Astrocyte of the spinal cord (primary cell): ENCODE measurements at places on chromosomes 7 and 10.

- no peak for DNase-seq
Measured at GRCh38 chr7:33882040-33882837, 23.1 kb upstream of the BMPER start.

DNA sequence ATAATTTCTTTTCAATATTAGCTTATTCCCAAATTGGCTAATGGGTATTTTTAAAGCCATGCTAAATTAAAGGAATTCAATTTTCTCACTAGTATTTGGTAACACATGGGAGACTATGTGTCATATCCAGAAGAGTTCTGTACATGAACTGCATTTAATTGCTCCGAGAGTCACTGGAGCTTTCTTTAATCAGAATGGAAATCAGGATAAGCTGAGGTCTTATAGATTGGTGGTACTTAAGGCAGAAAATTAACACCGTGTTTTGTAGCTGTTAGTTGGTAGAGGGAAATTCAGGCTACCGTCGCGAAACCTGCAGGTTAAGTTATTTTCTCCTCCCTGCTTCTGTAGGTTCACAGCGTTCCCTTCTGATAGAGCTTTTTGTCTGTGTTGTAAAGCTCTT, at the start of gene WEE2:
Gene WEE2, plus strand, starts transcription at position 3 of the 400 bp plus-strand sequence. CDS start 406 bp downstream, outside the sequence.
- DNase-seq: no peak

DNA sequence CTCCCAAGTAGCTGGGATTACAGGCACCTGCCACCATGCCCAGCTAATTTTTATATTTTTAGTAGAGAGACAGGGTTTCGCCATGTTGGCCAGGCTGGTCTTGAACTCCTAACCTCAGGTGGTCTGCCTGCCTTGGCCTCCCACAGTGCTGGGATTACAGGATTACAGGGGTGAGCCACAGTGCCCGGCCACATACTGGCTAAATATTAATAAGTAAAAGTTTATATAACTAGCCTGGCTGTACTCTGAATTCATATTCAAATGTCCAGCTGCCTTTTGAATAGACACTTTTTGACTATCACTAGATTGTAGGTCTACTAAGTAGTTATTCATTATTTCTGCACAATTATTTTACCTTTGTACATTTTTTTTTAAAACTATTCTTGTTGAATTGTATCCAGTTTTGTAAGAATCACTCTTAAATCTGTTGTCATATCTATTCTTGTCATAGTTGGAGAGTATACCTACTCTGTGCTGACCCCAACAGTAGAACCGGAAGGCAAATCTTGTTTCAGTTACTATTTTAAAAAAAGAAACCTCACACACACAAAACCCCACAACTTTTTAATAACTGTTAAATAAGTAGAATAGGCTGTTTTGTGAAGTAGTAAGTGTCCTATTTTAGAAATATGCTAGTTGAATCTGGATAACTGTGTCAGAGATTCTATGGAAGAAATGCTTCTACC, 29.6 kb downstream of the MINPP1 start:
- DNase-seq: no peak

DNA sequence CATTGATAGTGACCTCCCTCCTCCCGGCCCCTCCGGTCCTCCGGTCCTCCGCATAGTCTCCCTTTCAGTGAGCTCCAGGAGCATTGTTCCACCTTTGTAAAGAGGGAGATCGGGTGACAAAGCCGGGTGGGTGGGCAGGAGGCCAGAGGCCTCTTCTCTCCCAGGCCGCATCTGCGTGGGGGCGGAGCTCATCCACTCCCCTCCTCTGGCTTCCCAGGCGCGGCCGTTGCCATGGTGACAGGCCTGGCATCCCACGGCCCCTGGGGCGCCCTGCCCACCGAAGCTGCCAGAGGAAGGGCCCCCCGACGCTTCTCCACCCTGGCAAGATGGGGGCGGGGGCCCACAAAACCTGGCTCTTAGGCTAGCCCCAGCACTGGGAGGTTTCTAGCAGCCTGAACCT, 4.4 kb upstream of the FZD9 start:
- DNase-seq: peak; percentile 32

- peak; percentile 82 for DNase-seq
Measured at GRCh38 chr7:37987732-37988131, 67.3 kb downstream of the EPDR1 start.

- DNase-seq: no peak
Measured at GRCh38 chr7:72032934-72033333, 379.2 kb downstream of the CALN1 start.

DNA sequence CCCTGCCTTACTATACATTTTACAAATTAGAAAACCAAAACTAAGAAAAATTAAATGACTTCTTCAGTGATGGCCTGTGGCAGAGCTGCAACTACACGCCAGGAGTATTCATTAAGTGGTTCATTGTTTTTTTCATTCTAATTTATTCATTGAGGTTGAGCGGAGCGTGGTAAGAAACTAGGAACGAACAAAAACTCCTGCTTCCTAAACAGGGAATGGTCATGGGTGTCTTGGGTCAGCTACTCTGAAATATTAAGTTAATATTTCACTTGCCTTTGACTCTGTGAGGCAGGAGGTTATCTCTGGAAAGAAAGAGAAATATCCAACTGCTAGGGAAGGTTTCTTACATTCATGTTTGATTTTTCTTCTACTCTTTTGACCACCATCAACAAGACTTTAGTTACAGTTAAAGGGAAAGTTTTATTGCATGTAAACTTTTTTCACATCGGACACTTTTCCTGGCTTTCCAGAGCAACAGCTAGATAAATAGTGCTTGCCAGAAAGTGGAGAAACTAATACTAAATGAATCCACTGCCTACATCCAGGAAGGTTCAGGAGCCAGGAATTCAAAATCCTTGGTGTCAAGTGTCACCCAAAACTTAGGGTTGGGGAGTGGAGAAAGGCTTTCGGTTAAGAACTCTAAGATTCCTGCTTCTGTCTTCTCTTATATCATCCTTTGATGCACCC, 896 bp upstream of the GNG11 start:
- peak; percentile 33 for DNase-seq

DNA sequence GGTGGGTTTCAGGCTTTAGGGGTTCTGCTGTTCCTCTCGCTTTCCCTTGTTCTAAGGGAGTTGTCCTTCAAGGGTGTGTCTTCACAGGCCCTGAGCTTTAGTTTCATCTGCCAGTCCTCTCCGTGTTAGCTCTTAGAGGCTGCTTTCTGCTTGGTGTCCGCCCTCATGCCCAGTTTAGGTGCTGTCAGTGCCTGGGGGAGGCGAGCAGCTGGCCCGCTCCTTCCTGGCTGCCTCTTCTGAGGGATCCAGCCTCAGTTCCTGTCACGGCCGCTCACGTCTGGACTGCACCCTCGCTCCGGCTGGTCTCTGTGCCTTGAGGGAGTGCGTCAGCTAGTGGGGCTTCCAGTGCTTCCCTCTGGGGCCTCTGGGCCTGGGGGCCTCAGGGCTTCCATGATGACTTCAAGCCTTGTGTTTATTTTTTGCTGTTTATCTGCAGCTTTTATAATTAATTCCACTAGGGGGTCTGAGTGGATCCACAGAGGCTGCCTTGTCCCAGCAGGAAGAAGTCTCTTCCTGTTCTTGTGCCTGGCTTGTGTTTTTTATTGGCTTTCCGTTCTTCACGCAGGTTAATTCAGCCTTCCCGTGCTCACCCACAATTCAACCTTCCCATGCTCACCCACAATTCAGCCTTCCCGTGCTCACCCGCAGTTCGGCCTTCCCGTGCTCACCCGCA, 33.0 kb downstream of the WDR37 start:
- DNase-seq: no peak

DNA sequence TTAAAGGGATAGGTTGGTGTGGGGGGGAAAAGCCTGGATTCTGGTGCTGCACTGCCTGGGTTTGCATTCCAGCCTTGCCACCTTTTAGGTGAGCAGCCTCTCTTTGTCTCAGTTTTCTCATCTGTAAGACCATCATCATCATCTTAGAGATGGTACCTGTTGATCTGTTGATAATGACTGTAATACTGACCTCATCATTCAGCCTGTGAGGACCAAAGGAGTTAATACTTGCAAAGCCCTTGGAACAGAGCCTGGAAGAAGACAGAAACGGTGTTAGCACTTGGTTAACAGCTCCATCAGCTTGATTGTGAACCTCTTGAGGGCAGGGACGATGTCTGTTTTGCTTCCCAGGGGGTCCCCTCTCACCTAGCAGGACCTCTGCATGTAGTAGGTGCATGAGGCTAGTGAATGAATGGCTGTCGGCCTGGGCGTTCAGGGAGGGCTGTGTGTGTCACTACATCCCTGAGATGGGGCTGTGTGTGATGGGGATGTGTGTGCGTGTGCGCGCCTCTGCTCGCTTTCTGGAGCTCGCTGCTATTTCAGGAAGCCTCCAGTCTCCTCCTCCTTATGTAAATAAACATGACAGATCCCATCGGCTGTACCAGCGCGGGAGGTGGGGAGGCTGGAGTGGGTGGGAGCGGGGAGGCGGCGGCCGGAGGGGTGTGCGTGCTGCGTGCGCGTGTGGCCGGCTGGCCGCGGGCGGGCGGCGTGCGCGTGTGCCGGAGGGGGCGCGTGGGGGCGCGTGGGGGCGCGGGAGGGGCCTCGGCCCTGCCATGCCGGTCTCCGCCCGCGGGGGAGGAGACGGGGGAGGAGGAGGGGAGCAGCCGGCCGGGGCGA, 61.2 kb downstream of the NEURL1 start:
- peak; percentile 28 for DNase-seq

DNA sequence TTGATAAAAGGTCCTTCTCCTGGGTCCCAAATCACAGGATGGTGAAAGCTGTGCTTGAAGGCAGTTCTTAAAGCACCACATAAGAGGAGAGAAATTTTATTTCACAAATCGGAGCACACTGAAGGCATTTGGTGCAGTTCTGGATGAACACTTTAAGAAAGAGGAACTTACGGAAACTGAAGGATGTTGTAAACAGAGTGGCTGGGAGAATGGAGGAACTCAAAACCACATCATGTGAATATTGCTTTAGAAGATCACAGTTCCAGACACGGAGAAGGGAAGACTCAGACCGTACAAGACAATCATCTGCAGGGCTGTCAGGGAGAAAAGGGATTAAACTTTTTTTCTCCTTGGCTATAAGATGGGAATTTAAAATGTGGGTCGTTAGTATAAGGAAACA, 9.0 kb upstream of the GPR141 start:
- DNase-seq: no peak

GRCh38 chr10:129810-130209, 5.4 kb upstream of the ZMYND11 start:
- no peak for DNase-seq

GRCh38 chr10:79105818-79106217, 37.1 kb downstream of the ZMIZ1 start:
- no peak for DNase-seq

- DNase-seq: no peak
Measured at GRCh38 chr7:155349601-155350331, 52.1 kb downstream of the INSIG1 start.

DNA sequence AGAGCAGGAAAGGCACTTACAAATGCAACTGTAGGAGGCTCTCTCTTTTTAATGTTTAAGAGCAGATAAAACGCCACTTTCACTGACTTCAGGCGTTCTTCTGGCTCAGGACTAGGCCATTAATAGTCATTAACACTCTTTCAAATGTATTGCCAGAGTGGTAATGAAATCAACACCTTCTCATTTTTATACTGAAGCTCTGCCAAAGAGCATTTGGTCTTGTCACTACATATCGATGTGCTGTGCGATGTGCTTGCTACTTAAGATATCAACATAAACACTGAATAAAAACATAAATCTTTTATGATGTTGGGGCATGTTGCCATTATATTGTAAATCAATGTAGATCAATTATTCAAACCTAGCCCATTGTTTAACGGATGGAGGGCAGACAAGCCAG, 634.7 kb downstream of the ARL4A start:
- DNase-seq: no peak

- no peak for DNase-seq
Measured at GRCh38 chr10:34024282-34024681, 689.8 kb upstream of the NRP1 start.

DNA sequence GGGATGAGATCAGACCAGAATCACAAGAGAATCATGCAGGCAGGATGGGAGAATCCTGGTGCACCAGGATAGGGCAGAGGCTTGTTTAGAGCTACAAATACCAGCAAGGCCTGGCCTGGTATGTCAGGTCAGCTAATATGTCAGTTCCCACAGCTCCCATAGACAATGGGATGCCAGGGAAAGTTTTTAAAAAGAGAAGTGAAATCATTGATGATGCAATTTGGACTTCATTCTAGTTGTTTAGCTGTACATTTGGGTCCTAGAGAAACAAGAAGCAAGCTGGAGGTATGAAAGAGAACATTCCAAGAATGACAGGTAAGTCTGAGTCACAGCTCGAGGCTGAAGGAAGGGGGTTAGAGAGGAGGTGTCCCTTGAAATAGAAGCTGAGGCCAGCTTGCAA, 45.2 kb downstream of the GPR141 start:
- no peak for DNase-seq

DNA sequence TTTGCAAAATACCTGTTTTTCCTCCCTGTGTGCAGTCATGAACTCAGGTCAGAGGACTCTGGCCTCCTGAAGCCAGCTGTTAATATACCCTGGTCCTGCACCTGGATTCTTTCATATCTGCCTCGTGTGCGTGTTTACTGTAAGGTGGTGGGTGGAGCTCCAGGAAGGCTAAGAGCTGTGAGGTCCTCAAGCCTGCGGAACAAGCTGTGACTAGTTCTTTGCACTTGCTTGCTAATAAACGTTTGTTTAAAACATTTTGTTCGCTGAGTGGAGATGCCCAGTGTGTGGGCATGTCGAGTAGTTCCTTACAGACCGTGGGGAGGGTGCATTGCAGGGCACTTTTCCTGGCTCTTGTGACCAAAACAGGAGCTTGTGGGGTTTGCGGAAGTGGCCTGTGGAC, 139.0 kb downstream of the DOCK1 start:
- no peak for DNase-seq
